ENCODE measurements at places on chromosomes 16 and 17.

DNA sequence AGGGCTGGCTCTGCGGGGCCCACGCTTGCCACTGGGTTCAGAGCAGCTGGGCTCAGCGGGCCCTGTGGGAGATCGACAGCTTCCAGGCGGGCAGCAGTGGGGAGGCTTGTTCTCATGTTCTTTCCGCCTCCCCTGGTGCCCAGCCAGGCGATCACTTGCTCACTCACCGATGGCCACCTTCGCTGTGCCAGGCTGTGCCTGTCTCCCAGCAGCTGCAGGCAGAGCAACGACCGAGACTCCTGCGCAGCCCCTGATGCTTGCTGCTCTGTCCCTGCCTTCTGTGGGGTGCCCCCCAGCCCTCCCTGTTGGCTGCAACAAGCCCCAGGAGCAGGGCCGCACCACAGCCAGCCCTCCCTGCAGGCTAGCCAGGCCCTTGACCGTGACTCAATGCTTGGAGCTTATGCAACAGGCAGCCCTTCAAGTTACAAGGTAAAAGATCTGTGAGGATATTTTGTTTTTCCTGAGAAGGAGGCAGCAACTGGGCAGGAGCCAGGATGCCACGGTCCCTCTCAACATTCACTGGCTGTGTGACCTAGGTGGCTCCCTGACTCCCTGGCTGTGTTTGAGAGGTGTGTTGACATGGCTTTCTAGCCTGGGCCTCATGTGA, 9.6 kb upstream of the SPNS2 start:
- DNase-seq = no peak

GRCh38 chr17:45164734-45165269, 3.1 kb downstream of the HEXIM2 start:
- DNase-seq = no peak

- no peak for DNase-seq
Observed at GRCh38 chr17:65131946-65132345, 5.2 kb upstream of the RGS9 start.

- DNase-seq = no peak
Observed at GRCh38 chr16:48507391-48507790, 102.6 kb downstream of the N4BP1 start.

DNA sequence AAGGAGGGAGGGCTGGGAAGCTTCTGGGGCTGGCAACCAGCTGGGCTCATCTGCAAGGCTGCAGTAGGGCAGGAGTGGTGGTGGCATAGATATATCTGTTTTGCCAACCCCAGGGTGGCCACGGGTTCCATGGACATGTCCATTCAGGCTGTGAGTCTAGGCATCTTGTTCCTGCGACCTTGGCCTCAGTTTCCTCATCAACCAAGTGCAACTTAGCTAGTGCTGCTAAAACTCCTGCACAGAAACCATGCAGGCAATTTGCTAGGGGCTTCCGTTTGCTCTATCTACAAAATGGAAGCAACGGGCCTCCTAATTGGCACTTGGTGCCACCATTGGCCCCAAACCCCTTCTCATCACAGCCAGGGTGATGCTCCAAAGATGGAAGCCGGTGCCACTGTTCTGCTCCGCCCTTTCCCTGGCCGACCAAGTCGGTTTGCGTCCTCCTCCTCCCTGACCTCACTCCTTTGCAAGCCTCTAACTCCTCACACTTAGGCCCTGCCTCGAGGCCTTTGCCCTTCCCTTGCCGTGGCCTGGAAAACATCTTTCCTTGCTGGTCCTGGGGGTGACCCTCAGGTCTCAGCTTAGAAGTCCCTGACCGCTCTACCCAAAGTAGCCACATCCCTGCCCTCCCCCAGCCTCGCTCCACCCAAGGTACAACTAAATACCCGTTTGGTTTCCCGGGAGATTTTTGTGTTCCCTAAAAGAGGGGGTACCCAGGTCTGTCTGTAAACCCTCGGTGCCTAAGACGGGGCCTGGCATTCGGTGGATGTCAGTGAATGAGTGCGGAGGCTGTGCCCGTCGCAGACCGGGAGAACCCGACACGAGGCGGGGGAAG, 1.2 kb downstream of the SREBF1 start:
- no peak for DNase-seq

DNA sequence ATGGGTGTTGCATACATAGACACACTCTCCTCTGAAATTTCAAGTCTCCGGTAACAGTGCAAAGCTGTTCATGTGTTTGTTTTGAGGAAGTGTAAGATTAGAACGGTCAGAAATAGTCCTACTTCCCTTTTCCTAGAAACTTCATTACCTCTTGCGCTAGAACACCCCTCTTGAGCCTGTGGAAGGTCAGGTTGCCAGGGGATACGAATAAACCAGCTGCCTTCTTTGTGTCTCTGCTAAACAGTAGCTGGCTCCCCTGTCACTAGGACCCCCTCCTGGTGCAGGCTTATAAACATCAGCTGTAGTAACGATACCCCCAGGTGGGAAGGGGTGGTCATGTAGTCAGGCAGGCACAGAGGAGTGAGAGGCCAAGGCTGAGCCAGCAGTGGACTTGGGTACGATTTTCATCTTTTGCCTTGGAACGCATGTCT, 113.4 kb upstream of the RCVRN start:
- DNase-seq = no peak

GRCh38 chr17:45906927-45907622, 12.7 kb downstream of the MAPT start:
- DNase-seq = no peak

- DNase-seq = no peak
Observed at GRCh38 chr16:88566158-88566557, 4.0 kb upstream of the ZC3H18 start.

GRCh38 chr16:1105888-1106620, 10.0 kb upstream of the C1QTNF8 start:
- DNase-seq = peak; percentile 65

- no peak for DNase-seq
Observed at GRCh38 chr16:47490471-47490870, 29.3 kb downstream of the PHKB start.

- DNase-seq = no peak
Observed at GRCh38 chr16:1157639-1158455, 4.9 kb downstream of the CACNA1H start.

GRCh38 chr16:392450-393030, 4.5 kb upstream of the NME4 start:
- no peak for DNase-seq

- DNase-seq = no peak
Observed at GRCh38 chr16:22329199-22329695, 32.0 kb downstream of the POLR3E start.

DNA sequence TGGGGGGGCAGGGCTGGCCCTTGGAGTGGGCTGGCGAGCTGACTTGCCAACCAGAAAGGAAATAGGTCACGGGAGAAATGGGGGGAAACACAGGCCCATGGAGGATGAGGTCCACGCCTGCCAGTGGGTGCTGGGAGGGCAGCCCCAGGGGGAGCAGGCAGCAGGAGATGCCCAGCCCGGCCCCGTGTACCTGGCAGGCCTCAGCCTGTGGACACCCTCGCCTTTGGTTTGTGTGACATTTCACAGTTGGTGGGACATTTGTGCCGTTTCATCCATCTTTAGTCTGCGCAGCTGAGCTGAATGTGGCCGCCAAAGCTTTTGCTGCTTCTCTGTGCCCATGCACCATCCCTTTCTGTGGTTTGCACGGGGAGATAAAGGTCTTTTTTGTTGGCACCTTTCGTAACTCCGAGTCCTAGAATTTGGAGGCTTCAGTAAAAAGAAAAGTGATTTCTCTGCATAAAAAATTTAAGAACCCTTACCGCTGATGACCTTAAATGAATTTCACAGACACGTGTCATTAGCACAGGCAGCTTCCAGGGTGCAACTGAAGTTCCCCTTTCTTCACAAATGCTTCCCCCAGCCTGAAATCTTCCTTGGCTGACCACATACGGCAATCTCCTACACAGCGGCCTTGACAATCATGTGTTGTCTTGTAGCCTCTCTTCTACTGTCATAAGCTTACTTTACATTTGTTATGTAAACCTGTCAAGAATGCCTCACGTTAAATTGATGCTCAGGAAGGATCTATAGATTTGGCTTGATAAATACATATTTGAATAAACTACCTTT, 193.6 kb downstream of the RPTOR start:
- no peak for DNase-seq

- DNase-seq = no peak
Observed at GRCh38 chr17:39173526-39174274, 7.7 kb upstream of the ARL5C start.

DNA sequence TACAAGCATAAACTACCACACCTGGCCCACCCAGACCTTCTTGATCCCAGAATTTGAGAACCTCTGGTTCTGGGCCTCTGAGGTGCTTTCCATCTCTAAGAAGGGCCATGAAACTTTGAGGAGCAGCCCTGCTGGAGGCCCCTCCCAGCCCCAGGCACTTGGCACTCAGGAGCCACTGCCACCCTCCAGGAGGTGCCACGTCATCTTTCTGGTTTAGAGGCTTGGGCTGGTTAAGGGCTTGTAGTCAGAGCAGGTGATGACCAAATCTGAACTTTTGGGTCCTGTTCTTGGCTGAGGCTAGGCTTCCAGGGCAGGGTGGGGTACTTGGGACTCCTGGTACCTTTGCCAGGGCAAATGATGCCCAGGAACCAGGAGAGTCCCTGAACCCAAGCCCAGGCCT, 13.8 kb upstream of the DLX4 start:
- DNase-seq = no peak

DNA sequence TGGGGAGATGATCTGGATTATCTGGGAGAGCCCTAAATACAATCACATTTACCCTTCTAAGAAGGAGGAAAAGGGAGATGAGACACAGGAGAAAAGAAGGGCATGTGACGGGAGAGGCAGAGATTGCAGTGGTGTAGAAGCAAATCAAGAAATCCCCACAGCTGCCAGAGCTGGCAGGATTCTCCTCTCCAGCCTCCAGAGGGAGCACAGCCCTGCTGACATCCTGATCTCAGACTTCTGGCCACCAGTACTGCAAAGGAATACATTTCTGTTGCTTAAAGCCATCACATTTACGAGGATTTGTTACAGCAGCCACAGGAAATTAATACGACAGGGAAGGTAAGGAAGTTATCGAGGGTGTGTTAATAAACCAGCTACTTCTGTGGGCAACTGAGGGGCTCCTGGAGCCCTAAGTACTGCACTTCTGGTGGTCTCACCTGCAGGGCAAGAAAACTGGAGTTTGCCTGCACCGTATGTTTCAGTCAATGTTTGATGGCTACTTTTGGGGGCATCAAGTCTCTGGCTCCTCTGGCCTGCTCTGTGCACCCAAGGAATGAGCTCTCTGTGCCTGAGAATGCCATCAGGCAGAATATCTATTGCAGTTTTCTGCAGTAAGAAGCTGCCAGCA, 22.9 kb upstream of the CDH13 start:
- DNase-seq = peak; percentile 32

- peak; percentile 32 for DNase-seq
Observed at GRCh38 chr16:57388359-57389086, 16.0 kb upstream of the CCL17 start.

DNA sequence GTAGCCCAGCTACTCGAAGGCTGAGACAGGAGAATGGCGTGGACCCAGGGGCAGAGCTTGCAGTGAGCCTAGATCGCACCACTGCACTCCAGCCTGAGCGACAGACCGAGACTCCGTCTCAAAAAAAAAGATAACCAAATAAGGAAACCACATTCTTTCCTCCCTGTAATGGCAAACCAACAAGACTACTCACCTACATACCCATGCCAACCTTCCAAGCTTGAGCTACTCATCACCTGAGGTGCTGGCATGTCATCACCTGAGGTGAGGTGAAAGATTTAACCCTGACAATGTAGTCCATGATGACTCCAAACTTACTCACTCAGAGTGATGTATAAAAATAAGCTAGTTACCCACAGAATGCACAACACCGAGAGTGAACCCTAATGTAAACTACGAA, 85.2 kb downstream of the SMG6 start:
- no peak for DNase-seq

DNA sequence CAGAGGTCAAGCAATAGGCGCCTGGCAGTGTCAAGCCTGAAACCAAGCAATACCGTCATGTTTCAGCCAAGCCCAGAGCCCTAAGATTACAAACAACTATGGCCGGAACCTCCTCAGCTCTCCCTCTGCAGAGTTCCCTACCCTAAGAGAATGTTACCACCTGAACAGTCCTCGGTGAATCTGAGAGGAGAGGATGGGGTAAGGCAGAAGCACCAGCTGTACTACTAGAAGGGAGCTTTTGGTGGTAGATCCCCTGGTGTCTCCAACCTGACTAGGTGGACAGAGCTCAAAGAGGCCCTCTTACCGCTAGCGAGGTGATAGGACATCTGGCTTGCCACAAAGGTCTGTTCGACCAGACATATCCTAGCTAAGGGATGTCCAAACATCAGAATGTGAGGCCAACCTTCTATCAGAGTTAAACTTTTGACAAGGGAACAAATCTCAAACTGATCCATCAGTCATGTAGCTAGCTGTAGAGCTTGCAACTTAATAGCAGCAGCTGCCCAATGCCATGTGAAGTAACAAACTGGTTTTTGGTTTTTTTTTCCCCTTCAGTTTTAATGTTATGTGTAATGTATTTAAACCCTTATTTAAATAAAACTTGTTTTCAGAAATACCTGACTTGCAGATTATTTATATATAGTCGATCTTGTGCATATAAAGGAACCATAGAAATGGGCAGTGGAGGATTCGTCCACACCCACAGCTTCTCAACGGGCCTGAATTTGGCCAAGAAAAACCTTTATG, 2.5 kb downstream of the EIF1 start:
- DNase-seq = no peak
